ENCODE measurements at places on chromosomes 4 and X. TPM values are rescaled to one million over a fixed set of nuclear protein-coding genes. Genes with fewer than 3 reads are reported as not detected.
A peak's percentile ranks its signal among the peaks of the same experiment; 100 is the strongest.

SMIM10 gene
- total RNA-seq, result 13.8 TPM

ADAMTS3 gene
- total RNA-seq, result 2.7 TPM

MTTP gene
- not detected for total RNA-seq

CYSLTR1 gene
- 0.98 TPM for total RNA-seq

GRCh38 chrX:24020306-24020876, 6.6 kb downstream of the KLHL15 start:
- H3K27me3 ChIP-seq, result no peaks in the 10 kb centered on the region
- peaks cover 6% of the 10 kb centered on the region for H3K4me1 ChIP-seq
- H3K4me3 ChIP-seq, result no peak overlapping the region
- no peak overlapping the region for H3K27ac ChIP-seq

GRCh38 chr4:5964030-5964429, 54.2 kb downstream of the C4orf50 start:
- no peak overlapping the region for H3K27ac ChIP-seq
- H3K4me3 ChIP-seq, result no peak overlapping the region
- H3K36me3 ChIP-seq, result no peaks in the 10 kb centered on the region
- no peak for DNase-seq
- no peaks in the 10 kb centered on the region for H3K4me1 ChIP-seq
- H3K27me3 ChIP-seq, result no peaks in the 10 kb centered on the region

DNA sequence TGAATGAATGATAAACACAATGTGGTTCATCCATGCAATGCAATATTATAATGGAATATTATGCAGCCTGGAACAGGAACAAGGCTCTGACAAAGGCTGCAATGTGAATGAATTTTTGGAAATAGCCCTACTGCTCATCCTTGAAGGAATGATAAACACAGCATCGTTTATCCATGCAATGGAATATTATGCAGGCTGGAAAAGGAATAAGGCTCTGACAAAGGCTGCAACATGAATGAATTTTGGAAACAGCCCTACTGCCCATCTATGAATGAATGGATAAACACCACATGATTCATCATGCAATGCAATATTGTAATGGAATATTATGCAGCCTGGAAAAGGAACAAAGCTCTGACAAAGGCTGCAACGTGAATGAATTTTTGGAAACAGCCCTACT, 159.4 kb downstream of the CRLF2 start:
- H3K27me3 ChIP-seq, result no peaks in the 10 kb centered on the region
- H3K4me1 ChIP-seq, result no peaks in the 10 kb centered on the region
- H3K36me3 ChIP-seq, result no peaks in the 10 kb centered on the region

DNA sequence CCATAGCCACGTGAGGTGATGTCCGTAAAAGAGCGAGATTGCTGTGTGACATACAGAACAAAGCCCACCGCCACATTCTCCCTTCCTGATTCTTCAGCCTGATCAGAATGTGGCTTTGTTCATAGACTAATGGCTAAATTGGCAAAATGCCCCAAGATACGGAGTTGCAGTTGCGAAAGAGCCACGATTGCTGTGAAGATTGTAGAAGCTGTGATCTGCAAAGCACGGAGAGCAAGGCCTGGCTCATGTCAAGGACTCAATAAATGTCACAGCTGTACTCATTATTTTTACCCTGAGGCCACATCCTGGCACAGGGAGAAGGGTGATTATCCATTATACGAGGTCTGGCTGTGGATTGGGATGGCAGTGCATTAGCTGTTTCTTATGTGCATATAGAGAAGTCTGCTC, 34.2 kb downstream of the ARSD start:
- H3K36me3 ChIP-seq, result no peaks in the 10 kb centered on the region
- H3K27ac ChIP-seq, result peak overlapping the region; percentile 36
- H3K27me3 ChIP-seq, result no peaks in the 10 kb centered on the region
- peak overlapping the region; percentile 26 for H3K4me3 ChIP-seq
- H3K4me1 ChIP-seq, result peaks cover 51% of the 10 kb centered on the region
- DNase-seq, result peak; percentile 95

- H3K4me1 ChIP-seq, result no peaks in the 10 kb centered on the region
- DNase-seq, result no peak
- H3K36me3 ChIP-seq, result no peaks in the 10 kb centered on the region
- peak overlapping the region; percentile 74 for H3K27ac ChIP-seq
- H3K4me3 ChIP-seq, result peak overlapping the region; percentile 39
Measured at GRCh38 chrX:72714478-72714916, 391 bp upstream of the PHKA1 start.

- H3K4me3 ChIP-seq, result no peak overlapping the region
- H3K27me3 ChIP-seq, result no peaks in the 10 kb centered on the region
- no peak for DNase-seq
- no peaks in the 10 kb centered on the region for H3K36me3 ChIP-seq
- H3K4me1 ChIP-seq, result no peaks in the 10 kb centered on the region
Measured at GRCh38 chrX:97132664-97133415, 249.1 kb downstream of the RPA4 start.

DNA sequence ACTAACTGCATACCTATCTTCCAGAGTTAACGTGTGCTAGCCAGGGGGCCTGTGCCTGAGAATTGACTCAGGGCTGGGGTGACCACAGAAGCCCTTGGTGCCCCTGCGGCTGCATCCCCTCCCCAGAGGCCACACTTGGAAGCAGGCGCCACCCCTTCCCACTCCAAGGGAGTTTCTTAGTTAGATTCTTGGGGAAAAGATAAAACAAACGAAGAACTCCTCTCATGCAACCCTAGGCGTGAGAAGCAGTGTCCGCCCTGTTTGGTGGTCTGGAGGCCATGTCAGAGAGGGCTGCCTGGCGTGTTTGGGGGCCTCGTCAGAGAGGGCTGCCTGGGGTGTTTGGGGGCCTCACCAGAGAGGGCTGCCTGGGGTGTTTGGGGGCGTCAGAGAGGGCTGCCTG, 50.3 kb upstream of the HGFAC start:
- DNase-seq, result no peak
- no peak overlapping the region for H3K27ac ChIP-seq
- no peaks in the 10 kb centered on the region for H3K36me3 ChIP-seq
- H3K4me3 ChIP-seq, result no peak overlapping the region
- no peaks in the 10 kb centered on the region for H3K27me3 ChIP-seq

- H3K27ac ChIP-seq, result no peak overlapping the region
- peak overlapping the region; percentile 62 for H3K4me3 ChIP-seq
- H3K4me1 ChIP-seq, result peaks cover 9% of the 10 kb centered on the region
- no peak for DNase-seq
- H3K36me3 ChIP-seq, result no peaks in the 10 kb centered on the region
Measured at GRCh38 chr4:30724247-30724646, 4.1 kb downstream of the PCDH7 start.

DNA sequence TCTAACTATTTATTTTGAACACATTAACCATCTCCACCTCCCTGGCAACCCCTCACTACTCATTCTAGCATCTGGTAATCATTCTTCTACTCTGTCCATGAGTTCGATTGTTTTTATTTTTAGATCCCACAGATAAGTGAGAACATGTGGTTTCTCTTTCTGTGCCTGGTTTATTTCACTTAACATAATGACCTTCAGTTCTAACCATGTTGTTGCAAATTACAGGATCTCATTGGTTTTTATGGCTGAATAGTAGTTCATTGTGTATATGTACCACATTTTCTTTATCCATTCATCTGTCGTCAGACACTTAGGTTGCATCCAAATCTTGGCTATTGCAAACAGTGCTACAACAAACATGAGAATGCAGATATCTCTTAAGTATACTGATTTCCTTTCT, 33.4 kb upstream of the FAM47B start:
- no peak for DNase-seq
- H3K4me1 ChIP-seq, result no peaks in the 10 kb centered on the region
- no peak overlapping the region for H3K4me3 ChIP-seq
- no peaks in the 10 kb centered on the region for H3K36me3 ChIP-seq
- no peaks in the 10 kb centered on the region for H3K27me3 ChIP-seq

DNA sequence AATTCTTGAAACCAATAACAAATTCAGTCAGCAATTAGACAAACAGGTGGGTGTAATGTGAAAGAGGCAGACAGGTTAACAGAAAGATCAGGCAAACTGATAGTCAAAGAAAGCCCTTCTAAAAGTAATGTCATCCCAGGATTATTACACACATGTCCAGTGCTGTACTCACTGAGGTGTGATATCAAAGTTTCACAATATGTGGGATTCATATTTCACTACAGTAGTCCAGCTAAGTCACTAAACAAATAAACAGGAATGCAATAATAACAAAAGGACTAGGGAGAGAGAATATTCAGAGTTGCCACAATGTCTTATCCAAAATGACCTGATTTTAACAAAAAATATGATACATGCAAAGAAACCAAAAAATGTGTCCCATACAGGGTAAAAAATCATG, 787.5 kb downstream of the FSTL5 start:
- H3K27me3 ChIP-seq, result no peaks in the 10 kb centered on the region
- no peaks in the 10 kb centered on the region for H3K36me3 ChIP-seq
- no peak for DNase-seq
- H3K27ac ChIP-seq, result no peak overlapping the region
- H3K4me3 ChIP-seq, result no peak overlapping the region
- H3K4me1 ChIP-seq, result no peaks in the 10 kb centered on the region

DNA sequence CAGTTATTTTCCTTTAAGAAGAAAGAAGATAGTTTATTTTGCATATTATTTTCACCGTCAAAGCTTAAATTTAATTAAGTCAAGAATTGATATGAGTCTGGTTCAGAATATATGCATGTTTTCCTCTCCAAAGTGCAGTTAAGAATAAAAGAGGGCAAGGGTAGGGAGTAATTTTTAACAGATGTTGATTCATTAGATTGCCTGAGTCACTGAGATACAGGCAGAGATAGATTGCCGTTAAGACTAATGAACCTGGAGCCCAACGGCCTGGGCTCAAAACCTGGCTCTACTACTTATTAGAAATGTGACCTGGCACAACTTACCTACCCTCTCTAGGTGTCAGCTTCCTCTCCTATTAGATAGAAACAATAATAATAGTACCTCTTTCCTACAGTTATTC, 1037.4 kb upstream of the PABPC4L start:
- H3K4me3 ChIP-seq, result no peak overlapping the region
- H3K36me3 ChIP-seq, result no peaks in the 10 kb centered on the region
- no peaks in the 10 kb centered on the region for H3K4me1 ChIP-seq
- H3K27me3 ChIP-seq, result no peaks in the 10 kb centered on the region
- DNase-seq, result no peak
- H3K27ac ChIP-seq, result no peak overlapping the region

- H3K4me1 ChIP-seq, result no peaks in the 10 kb centered on the region
- no peaks in the 10 kb centered on the region for H3K36me3 ChIP-seq
- no peak overlapping the region for H3K4me3 ChIP-seq
- no peak overlapping the region for H3K27ac ChIP-seq
Measured at GRCh38 chrX:24334461-24334860, 20.6 kb upstream of the SUPT20HL2 start.

GRCh38 chr4:41525129-41525528, 12.8 kb upstream of the LIMCH1 start:
- no peaks in the 10 kb centered on the region for H3K4me1 ChIP-seq
- H3K27ac ChIP-seq, result no peak overlapping the region
- DNase-seq, result no peak
- H3K27me3 ChIP-seq, result no peaks in the 10 kb centered on the region
- H3K36me3 ChIP-seq, result no peaks in the 10 kb centered on the region
- no peak overlapping the region for H3K4me3 ChIP-seq

DNA sequence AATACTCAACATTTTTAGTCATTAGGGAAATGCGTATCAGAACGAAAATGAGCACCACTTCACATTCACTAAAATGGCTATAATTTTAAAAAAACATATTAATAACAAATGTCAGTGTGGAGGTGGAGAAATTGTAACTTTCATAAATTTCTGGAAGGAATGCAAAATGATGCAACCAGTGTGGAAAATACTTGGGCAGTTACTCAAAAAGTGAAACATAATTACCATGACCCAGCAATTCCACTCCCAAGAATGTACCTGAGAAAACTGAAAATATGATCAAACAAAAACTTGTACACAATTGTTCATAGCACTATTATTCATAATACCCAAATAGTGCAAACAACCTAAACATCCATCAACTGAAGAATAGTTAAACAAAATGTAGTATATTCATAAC, 76.1 kb upstream of the FAM241A start:
- no peak overlapping the region for H3K4me3 ChIP-seq
- DNase-seq, result no peak
- no peaks in the 10 kb centered on the region for H3K4me1 ChIP-seq
- no peak overlapping the region for H3K27ac ChIP-seq

DNA sequence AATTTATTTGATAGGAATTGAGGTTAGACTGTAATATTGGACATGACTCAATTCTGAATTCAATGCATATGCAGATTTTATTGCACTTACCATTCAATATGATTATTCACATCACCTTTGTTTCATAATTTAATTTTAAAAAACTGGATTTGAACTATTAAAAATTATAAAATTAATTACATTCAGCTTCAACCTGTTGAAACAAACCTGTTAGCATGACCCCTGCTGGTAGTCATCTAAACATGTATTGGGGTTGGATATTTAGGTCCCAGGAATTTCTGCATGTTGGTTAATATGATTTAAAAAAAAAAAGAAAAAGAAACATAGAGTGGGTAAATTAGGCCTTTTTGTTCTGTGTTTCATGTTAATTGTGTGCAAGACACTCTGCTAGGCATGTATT, 85.9 kb downstream of the ARSJ start:
- H3K36me3 ChIP-seq, result no peaks in the 10 kb centered on the region
- no peaks in the 10 kb centered on the region for H3K4me1 ChIP-seq
- H3K27me3 ChIP-seq, result no peaks in the 10 kb centered on the region
- DNase-seq, result no peak
- no peak overlapping the region for H3K4me3 ChIP-seq
- no peak overlapping the region for H3K27ac ChIP-seq

DNA sequence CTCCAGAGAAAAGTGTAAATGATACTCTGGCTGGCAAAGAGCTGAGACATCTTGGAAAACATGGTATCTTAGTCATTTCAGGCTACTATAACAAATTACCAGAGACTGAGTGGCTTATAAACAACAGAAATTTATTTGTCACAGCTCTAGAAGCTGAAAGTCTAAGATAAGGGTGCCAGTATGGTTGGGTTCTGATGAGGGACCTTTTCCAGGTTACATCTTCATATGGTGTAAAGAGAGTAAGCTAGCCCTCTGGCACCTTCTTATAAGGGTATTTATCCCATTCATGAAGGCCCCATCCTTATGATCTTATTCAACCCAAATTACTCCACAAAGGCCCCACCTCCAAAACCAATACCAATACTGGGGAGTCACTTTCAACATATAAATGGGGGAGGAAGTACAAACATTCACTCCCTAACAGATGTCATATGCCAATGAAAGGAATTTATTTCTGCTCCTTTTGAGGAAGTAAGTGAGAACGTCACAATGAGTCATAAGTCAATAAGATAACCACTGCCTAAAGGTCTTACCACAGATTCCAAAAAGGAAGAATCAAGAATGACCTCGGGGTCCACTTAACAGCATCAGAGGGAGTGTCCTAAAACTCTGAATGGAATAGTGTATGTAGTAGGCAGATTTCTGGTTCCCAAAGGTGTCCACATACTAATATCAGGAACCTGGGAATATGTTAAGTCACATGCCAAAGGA, 246.6 kb downstream of the OPHN1 start:
- no peaks in the 10 kb centered on the region for H3K36me3 ChIP-seq
- H3K4me1 ChIP-seq, result no peaks in the 10 kb centered on the region
- no peak for DNase-seq
- H3K27ac ChIP-seq, result no peak overlapping the region
- H3K27me3 ChIP-seq, result no peaks in the 10 kb centered on the region

GRCh38 chrX:149471397-149471796, 33.7 kb downstream of the IDS start:
- no peaks in the 10 kb centered on the region for H3K4me1 ChIP-seq
- DNase-seq, result no peak
- H3K27ac ChIP-seq, result no peak overlapping the region
- H3K36me3 ChIP-seq, result no peaks in the 10 kb centered on the region

GRCh38 chrX:110280954-110281353, 36.9 kb downstream of the AMMECR1 start:
- no peak for DNase-seq
- H3K4me3 ChIP-seq, result no peak overlapping the region
- H3K27me3 ChIP-seq, result no peaks in the 10 kb centered on the region
- no peak overlapping the region for H3K27ac ChIP-seq

Measured in vagina (tissue), 2 donors.